ENCODE measurements at places on chromosomes 4 and X.

GRCh38 chr4:182736207-182736606 lies 181.0 kb downstream of the DCTD start:
- DNase-seq: no peak

DNA sequence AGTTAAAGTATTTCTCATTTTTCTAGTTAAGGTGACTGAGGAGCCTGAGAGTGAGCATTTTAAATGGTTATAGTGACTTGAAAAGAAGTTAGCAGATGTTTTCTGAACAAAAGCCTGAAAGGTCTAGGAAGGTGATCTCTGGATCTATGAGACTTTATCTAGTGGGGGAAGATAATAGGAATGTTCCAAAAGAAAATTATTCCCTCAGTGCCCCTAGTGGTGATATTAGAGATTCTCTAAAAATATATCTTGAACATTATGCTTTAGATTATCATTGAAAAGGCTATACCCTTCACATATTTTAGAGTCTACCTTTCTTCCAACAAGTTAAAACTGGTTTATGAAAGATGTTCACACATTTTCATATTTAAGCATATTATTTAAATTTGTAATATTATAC lies 69.0 kb upstream of the SPANXN1 start:
- DNase-seq: no peak

DNA sequence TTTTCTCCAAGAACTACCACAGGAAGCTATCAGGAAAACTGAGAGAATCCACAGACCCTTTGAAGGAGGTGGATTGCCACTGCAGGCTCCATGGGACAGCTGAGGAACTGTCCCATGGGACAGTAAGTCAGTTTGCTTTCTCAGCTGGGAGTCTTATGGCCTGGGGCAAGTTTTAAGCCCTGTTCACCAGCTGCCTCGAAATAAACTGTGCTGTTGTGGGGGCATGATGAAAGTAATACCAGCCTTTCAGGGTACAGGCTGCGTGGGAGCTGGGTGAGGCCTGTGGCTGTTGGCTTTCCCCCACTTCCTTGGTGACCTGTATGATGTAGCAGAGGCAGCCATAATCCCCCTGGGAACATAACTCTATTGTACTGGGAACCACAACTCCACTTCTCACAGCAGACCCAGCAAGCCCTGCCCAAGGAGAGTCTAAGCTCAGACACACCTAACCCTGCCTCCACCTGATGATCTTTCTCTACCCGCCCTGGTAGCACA lies 452.1 kb downstream of the STPG2 start:
- no peak for DNase-seq

GRCh38 chr4:18882468-18882867 lies 860.9 kb upstream of the LCORL start:
- DNase-seq: no peak

- no peak for DNase-seq
Measured at GRCh38 chr4:10639664-10640063, 44.9 kb downstream of the CLNK start.

- no peak for DNase-seq
Measured at GRCh38 chrX:72048510-72049455, 82.9 kb downstream of the RTL5 start.

DNA sequence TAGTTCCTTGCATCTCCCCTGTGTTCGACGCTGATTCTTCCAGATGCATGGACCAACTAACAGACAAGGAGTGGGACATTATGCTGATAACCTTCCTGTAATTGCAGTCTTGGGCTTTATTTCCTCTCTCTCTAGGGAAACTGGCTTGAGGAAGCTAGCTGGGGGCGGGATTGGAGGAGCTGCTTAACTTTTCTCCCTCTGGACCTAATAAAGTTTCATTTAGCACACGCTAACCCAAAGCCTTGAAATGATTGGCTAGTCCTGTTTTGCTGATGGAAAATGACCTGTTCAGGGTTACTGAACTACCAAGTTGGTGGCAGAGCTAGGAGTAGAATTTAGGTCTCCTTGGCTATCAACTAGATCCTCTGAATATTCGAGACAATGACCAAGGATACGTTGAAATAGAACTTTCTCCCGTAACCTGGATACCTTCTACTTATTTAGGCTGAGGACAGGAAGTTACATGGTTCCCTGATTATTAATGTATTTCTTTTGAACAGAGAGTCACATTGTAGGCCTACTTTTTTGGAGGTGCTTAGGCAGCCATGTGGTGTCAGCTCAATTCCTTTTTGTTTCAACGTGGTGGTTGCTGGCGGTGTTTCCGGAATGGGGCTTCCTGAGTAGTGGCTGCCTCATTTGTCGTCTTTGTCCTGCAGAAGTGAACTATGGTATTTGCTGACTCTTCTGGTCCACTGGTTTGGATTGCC lies 2.0 kb downstream of the PGK1 start:
- no peak for DNase-seq

DNA sequence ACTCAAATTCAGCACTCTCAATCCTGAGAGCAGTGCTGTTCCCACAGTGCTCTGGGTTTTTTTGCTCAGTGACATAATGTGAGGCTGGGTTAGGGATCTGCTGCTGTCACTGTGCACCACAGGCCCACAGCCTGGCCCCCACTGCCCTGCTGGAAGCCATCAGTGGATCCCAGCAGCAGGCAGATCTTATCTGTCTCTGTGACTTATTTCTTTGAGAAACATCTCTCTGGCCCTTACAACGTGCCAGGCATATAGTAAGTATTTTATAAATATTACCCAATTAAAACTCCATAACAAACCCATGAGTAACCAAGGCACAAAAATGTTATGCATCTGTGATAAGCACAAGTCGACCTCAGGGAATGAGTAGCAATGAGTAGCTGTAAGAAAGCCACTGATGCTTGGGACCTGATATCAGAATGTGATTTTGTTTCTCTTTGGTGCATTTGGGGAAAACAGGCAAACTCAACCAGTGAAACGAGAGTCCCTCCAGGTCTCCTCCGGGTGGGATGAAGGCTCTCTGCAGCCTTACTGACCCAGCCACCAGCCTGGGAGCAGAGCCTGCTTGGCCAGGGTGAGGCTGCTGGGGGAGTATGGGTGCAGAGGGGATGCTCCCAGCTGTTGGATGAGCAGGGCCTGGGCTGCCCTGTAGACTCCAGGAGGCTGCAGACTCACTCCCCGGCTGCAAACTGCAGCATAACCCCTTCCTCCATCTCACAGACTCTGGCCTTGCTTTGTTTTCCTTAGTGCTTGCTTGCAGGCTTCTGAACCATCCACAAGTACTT lies 172.7 kb upstream of the LNX1 start:
- DNase-seq: no peak

- no peak for DNase-seq
Measured at GRCh38 chr4:152062936-152063620, 302.3 kb upstream of the GATB start.

GRCh38 chr4:5800496-5800895 lies 89.5 kb downstream of the EVC start:
- DNase-seq: no peak

DNA sequence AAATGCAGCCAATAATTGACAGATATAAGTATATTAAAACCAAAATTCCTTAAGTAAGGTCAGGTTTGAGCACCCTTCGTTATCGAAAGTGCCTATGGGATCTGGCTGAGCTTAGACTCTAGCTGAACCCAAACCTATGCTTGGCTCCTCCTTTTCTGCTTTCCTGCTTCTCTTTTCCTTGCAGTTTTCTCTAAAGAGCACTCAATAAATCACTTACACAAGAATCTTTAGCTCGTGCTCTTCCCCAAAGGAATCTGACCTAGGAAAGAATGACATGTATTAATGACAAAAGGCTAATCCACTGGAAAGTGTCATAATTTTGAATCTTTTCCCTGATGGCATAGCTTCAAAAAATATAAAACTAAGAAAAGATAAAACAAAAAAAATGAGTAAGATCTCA lies 282.7 kb downstream of the DKK2 start:
- no peak for DNase-seq

GRCh38 chr4:69823481-69824186 lies 36.3 kb downstream of the SULT1E1 start:
- peak; percentile 1 for DNase-seq

DNA sequence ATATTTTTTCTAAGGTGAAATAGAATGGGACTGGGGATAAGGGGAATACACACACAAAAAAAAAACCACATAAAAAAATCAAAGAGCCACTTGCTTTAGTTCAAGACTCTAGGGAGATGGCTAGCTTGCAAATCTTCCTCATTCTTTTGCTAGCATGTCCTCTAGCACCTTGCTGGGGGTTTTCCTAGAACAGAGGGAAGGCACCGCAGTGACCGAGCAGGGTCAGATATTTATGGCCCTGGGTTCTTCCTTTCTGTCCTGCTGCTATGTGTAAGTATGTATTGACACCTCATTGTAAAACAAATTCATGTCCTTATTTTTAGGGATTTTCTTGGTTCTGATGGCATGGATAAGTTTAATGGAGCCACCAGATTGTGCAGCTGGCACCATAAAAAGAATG lies 81.2 kb downstream of the SHISA3 start:
- DNase-seq: no peak

DNA sequence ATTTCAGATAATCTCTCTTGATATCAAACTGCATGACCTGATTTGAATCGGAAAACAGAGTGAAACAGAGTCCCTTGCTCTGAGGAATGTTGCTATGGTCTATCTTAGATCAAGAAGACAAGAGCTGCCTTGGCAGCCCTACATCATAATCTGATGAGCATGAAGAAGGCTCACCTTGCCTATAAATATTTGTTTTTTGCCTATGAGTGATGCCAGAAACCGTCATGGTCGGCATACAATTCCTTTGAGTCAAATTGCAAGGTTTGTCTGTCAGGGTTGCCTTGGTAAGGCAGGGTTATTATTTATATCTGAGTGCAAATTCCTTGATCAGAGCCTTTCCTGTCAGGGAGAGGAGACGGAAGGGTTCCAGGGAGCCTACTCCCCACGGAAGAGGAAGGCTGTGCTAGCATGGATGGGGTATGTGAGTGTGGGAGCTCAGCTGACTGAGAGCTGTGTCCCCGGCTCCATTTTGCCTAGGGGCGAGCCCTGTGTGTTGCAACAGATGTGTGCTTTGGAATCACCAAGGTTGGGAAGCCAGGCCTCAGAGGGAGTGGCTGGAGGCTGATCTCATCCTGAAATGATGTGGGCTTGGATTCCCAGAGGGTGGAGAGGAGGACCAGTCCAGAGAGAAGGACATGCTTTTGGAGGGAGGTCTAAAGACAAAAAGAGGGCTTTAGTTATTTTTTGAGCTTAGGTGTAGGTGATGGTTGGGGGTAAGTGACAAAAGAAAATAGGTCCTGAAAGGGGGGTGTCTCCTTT lies 43.6 kb downstream of the RTL9 start:
- no peak for DNase-seq

GRCh38 chrX:75181721-75182120 lies 25.6 kb upstream of the ABCB7 start:
- no peak for DNase-seq

GRCh38 chr4:76821641-76822040 lies 76.3 kb downstream of the SOWAHB start:
- no peak for DNase-seq
